BJ (cell line): ENCODE measurements at places on chromosomes 16 and 17.
A peak's percentile ranks its signal among the peaks of the same experiment; 100 is the strongest.

DNA sequence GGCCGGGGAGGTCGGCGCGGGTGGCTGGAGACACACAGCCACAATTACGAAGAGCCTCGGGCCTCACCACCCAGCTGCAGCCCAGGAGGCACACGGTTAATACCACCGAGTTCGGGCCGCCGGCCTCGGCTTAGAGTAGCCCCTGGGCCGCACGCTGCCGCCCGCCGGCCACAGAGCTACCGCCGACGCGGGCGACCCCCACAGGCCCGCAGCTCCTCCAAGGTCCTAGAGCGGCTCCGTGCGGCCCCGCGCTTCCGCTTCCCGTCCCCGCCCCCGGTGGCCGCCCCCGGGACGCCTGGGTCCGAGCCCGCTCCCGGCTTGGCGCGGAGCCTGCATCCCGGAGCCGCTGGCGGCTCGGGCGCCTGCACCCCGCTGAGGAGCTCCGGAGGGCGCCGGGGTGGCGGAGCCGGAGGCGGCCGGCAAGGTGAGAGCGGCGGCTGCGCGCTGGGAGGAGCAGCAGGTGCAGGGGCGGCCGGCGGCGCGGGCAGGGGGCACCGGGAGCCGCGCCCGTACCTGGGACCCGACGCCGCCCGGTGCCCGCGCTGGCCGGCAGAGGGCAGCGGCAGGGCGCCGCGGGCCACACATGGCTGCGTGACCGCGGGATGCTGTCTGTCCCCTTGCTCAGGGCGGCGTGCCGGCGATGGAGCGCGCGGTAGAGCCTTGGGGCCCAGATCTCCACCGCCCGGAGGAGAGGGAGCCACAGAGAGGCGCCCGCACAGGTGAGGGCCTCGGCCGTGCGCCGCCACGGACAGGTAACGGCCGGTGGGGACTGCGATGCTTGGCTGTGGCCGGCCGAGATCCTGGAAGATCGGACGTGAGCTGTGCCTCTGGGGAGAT lies at the start of gene ZNF48:
Gene ZNF48 (plus strand): TSS at position 266 of the 837 bp plus-strand sequence. CDS start 375 bp downstream, at position 641.
- DNase-seq: peak; percentile 41

- no peak for DNase-seq
These were observed 6.7 kb downstream of the USP7 start for GRCh38 chr16:8957063-8957397.

GRCh38 chr17:8954339-8954738 lies 11.2 kb downstream of the PIK3R5 start:
- DNase-seq: no peak

- DNase-seq: no peak
These were observed 211.9 kb downstream of the KATNIP start for GRCh38 chr16:27761816-27762215.

DNA sequence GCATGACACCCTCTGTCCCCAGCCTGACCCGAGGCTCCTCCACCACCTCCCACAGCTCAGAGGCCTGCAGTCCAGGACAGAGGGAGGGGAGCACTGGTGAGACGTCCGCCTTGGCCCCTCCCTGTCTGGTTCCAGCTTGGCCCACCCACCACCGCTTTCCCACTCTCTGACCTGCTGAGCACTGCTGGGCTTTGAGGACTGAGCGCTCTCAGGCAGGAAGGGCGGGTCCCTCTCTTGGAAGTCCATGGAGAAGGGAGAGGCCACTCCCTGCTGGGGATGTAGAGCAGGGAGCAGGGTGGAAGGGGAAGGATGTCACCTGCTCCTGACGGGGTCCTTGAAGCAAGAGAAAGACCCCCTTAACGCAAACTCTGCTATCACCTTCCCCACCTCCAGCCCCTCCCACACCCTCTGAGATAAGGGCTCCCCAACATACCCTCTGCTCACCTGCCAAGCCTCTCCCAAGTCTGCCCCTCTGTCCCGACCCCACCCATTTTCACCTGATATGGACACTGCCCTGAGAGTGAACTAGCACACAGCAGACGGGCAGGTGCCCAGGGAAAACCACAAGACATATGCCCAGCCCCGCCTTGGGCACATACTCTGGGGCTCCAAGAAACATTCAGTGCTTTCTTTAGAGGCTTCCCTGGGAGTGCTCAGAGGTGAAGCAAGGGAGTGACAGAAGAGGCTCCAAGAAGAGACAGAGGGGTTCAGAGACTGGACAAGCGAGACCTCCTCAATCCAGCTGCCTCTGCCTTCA lies 1.4 kb downstream of the OSBPL7 start:
- DNase-seq: no peak

- no peak for DNase-seq
These were observed 533 bp downstream of the RASD1 start for GRCh38 chr17:17495536-17496188.

DNA sequence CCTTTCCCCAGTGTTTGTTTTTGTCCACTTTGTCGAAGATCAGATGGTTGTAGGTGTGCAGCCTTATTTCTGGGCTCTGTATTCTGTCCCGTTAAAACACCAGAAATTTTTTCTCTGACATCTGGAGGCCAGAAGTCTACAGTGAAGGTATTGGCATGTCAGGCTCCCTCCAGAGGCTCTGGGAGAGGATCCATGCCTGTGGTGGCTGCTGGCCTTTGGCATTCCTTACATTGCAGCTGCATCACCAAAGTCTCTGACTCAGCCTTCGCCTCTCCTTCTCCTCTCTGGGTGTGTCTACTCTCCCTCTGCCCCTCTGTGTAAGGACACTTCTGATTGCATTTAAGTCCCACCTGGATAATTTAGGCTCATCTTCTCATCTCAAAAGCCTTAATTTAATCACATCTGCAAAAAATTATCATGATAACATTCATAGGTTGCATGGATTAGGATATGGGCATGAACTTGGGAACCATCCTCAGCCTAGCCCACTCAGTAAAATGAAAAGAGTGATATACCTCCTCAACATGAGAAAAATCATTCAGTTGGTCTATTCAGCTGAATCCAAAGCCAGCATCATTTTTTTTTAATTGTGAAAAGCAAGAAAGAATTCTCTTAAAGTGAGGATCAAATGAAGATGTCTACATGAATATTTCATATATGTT lies 78.0 kb downstream of the MAP2K6 start:
- peak; percentile 81 for DNase-seq

DNA sequence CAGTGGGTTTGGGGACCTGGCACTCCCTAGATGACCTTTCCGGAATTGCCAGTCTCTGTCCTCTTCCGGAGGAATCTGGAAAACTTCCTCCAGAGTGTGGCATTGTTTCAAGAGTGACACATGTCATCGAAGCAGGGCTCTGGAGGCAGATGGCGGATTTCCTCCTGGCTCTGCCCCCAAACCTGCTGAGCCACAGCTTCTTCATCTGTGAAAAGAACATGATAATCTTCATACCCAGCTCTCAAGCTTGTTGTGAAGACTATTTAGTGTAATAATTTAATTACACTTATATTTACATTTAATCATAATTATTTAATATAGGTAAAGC lies 19.7 kb upstream of the TEX2 start:
- DNase-seq: no peak

DNA sequence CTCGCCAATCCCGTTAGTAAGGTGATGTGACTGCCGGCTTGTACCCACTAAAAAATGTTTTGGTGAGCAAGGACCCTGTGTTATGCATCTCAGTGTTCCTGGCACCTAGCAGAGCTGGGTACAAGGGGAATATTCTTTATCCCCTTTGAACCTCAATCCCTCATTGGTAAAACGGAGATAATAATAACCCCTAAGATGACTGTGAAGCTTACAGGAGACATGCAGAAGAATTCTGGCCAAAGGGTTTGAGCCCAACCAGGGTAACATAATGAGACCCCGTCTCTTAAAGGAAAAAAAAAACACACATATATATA lies 896 bp downstream of the GGA2 start:
- DNase-seq: no peak

GRCh38 chr16:86598607-86599565 lies 20.5 kb downstream of the FOXL1 start:
- DNase-seq: no peak

DNA sequence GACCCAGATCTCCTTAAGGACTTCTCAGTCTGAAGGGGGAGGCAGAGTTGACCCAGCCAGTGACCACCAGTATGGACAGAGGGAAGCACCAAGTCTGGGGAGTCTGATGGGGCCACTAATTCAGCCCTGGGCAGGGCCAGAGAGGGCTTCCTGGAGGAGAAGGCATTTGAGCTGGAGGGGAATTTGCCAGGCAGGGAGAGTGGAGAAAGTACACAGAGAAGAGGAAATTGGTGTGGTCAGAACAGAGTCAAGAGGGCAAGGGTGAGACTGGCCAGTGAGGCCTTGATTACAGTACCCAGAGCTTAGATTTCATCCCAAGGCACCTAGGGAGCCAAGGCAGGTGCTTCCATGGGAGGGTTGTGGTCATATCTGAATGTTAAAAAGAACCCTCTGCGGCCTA lies 36.3 kb downstream of the MYO15A start:
- no peak for DNase-seq

- no peak for DNase-seq
These were observed 14.5 kb downstream of the RHBDL3 start for GRCh38 chr17:32279891-32280716.
